Activated T-helper 2 cell treated with anti-CD3 and anti-CD28 coated beads, Interferon-gamma antibody, Interleukin-2, Interleukin-4, amounts not matched to agents 10 μg/mL and 5 μg/mL and 100 μg/mL, durations not matched to agents 14 hours and 24 hours and 36 hours (primary cell): ENCODE measurements at places on chromosomes 11 and 22. TPM values are rescaled to one million over a fixed set of nuclear protein-coding genes. Genes with fewer than 3 reads are reported as not detected.

- H3K4me1 ChIP-seq = no peaks in the 10 kb centered on the region
- no peaks in the 10 kb centered on the region for H3K27me3 ChIP-seq
- no peak overlapping the region for H3K27ac ChIP-seq
- no peaks in the 10 kb centered on the region for H3K36me3 ChIP-seq
These were observed 745.8 kb upstream of the ANO5 start for GRCh38 chr11:21446939-21447590.

Gene OR10G6
- not detected in 2 replicates for total RNA-seq

Gene SERPINH1
- 23.8 and 23.9 TPM in 2 replicates for total RNA-seq

DNA sequence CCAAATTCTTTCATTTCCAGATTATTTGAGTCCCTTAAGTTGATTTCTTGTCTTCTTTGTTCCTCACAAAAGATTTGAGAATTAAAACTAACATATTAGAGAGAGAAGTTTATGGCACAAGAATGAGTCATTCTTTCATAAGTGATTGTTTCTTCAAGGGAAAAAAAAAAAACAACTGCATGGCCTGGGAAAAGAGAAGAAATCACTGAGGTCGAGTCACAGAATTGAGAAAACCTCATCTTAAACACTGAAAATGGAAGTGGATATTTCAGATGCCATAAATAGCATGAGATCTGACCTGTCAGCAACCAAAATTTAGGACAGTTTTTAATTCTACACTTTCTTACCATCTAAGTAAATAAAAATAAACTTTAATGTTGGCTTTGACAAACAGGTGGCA lies 87.2 kb downstream of the CWF19L2 start:
- no peaks in the 10 kb centered on the region for H3K4me1 ChIP-seq
- no peak overlapping the region for H3K4me3 ChIP-seq
- DNase-seq = no peak
- H3K27me3 ChIP-seq = no peaks in the 10 kb centered on the region
- H3K36me3 ChIP-seq = peaks cover 10% of the 10 kb centered on the region
- H3K27ac ChIP-seq = no peak overlapping the region

GRCh38 chr11:17812865-17813187 lies 78.2 kb downstream of the KCNC1 start:
- no peak overlapping the region for H3K27ac ChIP-seq
- no peak for DNase-seq
- H3K27me3 ChIP-seq = no peaks in the 10 kb centered on the region
- no peaks in the 10 kb centered on the region for H3K4me1 ChIP-seq
- H3K4me3 ChIP-seq = no peak overlapping the region
- no peaks in the 10 kb centered on the region for H3K36me3 ChIP-seq

GRCh38 chr11:44789496-44789895 lies 62.7 kb downstream of the TSPAN18 start:
- no peaks in the 10 kb centered on the region for H3K4me1 ChIP-seq
- no peaks in the 10 kb centered on the region for H3K27me3 ChIP-seq
- no peak overlapping the region for H3K4me3 ChIP-seq
- no peak for DNase-seq
- no peak overlapping the region for H3K27ac ChIP-seq
- no peaks in the 10 kb centered on the region for H3K36me3 ChIP-seq

- H3K4me1 ChIP-seq = no peaks in the 10 kb centered on the region
- no peaks in the 10 kb centered on the region for H3K36me3 ChIP-seq
- H3K27me3 ChIP-seq = peaks cover 26% of the 10 kb centered on the region
- H3K4me3 ChIP-seq = no peak overlapping the region
These were observed 167.2 kb upstream of the ZBED5 start for GRCh38 chr11:11025087-11025486.

Gene TMA7B
- 1.7 and 2.0 TPM in 2 replicates for total RNA-seq

GRCh38 chr11:105137286-105137685 lies 2.3 kb downstream of the CARD18 start:
- H3K27me3 ChIP-seq = peaks cover 3% of the 10 kb centered on the region
- no peaks in the 10 kb centered on the region for H3K36me3 ChIP-seq
- H3K4me3 ChIP-seq = no peak overlapping the region
- DNase-seq = no peak
- no peaks in the 10 kb centered on the region for H3K4me1 ChIP-seq
- H3K27ac ChIP-seq = no peak overlapping the region

DNA sequence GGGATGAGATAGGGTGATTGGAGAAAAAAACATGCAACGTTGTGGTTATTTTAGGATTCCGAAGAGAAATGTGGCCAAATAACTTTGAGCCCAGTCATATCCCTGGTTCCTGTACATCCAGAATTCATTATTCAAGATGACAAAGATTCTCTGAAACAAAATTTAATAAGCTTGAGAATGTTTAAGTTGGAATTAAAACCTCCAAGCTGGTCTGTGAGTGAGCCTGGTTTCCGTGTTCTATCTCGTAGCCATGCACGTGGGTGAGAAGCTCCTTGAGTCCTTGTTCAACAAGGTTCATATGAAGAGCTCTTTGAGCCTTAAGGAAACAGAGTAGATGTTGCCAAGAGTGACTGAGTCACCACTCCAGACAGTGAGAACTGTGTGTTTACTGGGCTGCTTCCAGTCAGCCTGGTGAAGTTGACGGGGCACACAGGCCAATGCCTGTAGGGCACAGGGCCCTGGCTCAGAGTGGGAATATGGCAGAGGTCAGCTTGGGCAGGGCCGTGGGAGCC lies 206.5 kb downstream of the NAV2 start:
- no peaks in the 10 kb centered on the region for H3K36me3 ChIP-seq
- DNase-seq = no peak
- H3K27me3 ChIP-seq = peaks cover 8% of the 10 kb centered on the region
- H3K27ac ChIP-seq = no peak overlapping the region
- no peak overlapping the region for H3K4me3 ChIP-seq
- H3K4me1 ChIP-seq = no peaks in the 10 kb centered on the region

DNA sequence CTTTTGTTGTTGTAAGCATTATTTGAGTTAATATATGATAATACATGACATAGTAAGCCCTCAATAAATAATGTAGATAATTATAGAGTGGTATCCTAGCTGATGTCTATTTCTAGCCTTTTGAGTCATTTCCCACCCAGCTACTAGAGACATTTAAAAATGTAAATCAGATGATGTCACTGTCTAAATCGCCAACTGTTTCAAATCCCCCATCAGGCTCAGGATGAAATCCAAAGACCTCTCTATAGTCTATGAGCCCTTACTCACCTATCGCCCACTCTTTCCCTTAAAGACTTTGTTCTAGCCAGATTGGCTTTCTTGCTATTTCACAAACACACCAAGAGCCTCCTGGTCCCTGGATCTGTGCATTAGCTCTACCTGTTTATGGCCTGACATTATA lies 135.4 kb upstream of the PLET1 start:
- DNase-seq = no peak
- no peak overlapping the region for H3K4me3 ChIP-seq
- H3K27me3 ChIP-seq = peaks cover 3% of the 10 kb centered on the region
- H3K4me1 ChIP-seq = no peaks in the 10 kb centered on the region
- no peak overlapping the region for H3K27ac ChIP-seq
- H3K36me3 ChIP-seq = no peaks in the 10 kb centered on the region

GRCh38 chr22:22884010-22884887 lies 3.4 kb upstream of the IGLL5 start:
- peaks cover 29% of the 10 kb centered on the region for H3K27me3 ChIP-seq
- H3K4me3 ChIP-seq = no peak overlapping the region
- H3K27ac ChIP-seq = no peak overlapping the region

Gene MMP1
- total RNA-seq = not detected in 2 replicates

Gene NEFH
- 7.0 and 7.5 TPM in 2 replicates for total RNA-seq

DNA sequence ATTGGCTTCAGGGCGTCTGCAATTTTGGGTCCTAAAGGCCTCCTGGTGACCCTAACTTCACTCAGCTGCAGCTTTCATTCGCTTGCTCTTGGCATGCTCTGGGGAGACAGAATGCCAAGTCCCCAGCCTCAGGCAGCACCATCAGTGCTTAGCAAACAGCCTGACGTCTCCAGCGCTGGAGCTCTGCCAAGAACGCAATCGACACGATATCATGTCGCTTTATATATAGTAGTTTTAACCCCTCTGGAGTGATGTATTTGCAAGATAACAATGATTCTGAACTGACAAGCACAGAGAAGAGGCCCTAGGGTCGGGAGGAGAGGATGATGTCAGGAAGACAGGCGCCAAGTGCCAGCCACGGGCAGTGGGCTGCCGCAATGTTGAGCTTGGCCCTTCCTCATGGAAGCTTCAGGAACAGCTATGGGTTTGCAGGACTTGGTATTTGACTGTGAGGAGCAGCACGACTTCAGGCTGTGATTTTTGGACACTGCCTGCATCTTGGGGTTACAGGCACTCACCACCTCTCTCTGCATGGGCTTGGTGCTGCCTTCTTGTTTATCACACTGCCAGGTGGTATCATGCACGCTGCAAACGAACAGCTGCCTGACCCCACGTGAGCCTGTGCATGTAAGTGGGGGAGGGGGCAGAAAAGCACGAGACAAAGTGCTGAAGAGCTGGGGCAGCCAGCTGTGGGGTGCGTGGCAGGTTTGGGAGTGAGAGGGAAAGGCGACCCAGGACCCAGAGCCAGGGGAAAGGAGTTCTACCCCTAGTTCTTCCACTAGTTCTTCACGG lies 26.1 kb downstream of the B3GAT1 start:
- no peak overlapping the region for H3K4me3 ChIP-seq
- no peak for DNase-seq
- H3K27ac ChIP-seq = no peak overlapping the region

DNA sequence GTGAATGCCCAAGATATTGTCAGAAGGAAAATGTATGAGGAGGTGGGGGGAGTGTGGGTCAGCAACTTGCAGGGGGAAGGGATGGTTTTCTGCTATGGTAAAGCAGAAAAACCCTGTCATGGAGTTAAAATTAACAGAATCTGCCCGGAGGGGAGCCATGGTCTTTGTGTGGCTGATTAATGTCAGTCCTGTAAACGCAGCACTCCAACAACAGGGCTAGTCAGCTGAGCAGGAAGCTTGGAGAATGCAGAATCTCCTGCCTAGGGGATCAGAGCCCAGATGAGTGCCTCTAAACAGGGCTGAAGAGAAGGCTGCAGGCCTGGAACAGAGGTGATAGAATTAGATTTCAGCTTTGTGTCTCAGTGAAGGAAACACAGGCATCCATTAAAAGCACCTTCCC lies 140.9 kb upstream of the MTNR1B start:
- H3K4me1 ChIP-seq = no peaks in the 10 kb centered on the region
- H3K27me3 ChIP-seq = no peaks in the 10 kb centered on the region
- H3K36me3 ChIP-seq = no peaks in the 10 kb centered on the region
- no peak for DNase-seq

GRCh38 chr11:115580416-115580815 lies 76.2 kb upstream of the CADM1 start:
- no peak overlapping the region for H3K27ac ChIP-seq
- H3K4me1 ChIP-seq = no peaks in the 10 kb centered on the region
- DNase-seq = no peak
- no peaks in the 10 kb centered on the region for H3K27me3 ChIP-seq
- no peak overlapping the region for H3K4me3 ChIP-seq

DNA sequence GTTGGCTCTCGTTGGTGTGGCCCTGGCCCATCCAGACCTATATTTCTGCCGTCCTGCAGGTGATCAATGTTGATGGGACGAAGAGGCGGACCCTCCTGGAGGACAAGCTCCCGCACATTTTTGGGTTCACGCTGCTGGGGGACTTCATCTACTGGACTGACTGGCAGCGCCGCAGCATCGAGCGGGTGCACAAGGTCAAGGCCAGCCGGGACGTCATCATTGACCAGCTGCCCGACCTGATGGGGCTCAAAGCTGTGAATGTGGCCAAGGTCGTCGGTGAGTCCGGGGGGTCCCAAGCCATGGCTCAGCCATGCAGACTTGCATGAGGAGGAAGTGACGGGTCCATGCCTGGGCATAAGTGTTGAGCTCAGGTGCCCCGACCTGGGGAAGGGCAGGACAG lies 57.1 kb upstream of the PPP6R3 start:
- H3K27ac ChIP-seq = no peak overlapping the region
- H3K27me3 ChIP-seq = no peaks in the 10 kb centered on the region
- no peak for DNase-seq
- no peaks in the 10 kb centered on the region for H3K4me1 ChIP-seq
